Nephron progenitor cell (in vitro differentiated cells): ENCODE measurements at places on chromosomes 11 and 22.

DNA sequence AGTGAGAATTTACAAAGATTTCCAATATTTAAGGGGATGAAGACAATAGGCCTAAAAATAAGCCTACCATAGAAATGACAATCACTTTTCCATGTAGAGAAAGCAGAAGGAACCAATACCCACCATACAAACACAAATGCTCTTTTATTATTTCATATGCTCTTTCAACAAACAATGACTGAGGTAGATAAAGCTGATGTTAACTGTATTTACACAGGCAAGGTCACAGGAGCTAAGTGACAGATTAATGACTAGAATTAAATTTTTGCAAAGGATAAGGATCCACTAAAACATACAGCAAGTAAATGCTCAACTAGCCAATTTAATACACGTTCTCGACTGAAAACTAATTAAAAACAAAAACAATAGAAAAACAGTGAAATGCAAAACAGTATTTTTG, 34.2 kb downstream of the PICALM start:
- DNase-seq, result no peak

- DNase-seq, result no peak
Observed at GRCh38 chr22:27226666-27227065, 569.3 kb downstream of the MIAT start.

DNA sequence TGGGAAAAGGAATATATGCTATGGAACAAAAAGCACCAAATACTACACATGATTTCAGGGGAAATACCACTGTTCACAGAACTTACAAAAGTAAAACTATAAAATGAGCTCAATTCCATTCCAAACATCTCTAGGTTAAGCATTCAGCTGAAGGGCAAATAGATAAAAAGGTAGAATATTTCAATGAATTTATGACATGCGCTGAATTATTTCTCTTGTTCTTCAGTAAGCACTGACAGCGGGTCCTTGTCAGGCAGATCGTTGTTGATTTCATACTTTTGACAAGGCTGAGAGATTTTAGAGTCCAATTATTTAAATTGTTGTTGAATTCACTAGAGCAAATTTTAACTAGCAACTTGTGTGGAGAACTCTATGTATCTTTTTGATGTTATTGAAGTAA, 449.6 kb downstream of the GUCY1A2 start:
- no peak for DNase-seq

GRCh38 chr22:43824724-43825420, 12.8 kb upstream of the EFCAB6 start:
- DNase-seq, result no peak

DNA sequence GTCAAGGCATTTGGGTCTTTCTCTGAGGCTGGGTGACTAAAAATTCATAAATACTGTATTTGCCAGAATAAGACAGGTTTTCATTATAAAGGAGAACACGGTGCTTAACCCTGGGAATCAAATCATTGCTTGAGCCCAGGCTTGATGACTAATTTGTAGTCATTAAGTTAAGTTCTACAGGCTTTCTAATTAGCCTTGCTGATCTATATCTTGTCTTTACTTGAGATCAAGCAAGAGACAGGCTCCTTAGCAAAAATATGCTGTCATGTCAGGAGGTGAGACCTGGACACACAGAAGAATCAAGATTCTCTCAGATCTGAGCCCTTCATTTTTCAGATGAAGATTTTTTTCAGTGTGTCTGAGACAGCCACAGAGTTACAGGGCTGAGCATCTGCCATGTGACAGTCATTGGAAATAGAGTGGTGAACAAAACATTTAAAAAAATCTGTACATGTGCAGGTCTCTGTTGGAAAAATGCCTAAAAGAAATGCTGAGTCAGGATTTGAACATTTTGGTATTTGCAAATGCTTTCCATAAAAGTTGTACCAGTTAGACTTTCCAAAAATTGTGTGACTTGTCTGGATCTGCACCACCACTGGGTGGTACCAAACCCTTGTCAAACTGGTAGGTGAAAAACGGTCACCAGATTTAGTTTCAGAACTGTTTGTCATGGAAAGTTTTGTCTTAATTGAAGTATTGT, 14.6 kb downstream of the ACAT1 start:
- no peak for DNase-seq

- no peak for DNase-seq
Observed at GRCh38 chr22:22612516-22612915, 31.9 kb upstream of the GGTLC2 start.

DNA sequence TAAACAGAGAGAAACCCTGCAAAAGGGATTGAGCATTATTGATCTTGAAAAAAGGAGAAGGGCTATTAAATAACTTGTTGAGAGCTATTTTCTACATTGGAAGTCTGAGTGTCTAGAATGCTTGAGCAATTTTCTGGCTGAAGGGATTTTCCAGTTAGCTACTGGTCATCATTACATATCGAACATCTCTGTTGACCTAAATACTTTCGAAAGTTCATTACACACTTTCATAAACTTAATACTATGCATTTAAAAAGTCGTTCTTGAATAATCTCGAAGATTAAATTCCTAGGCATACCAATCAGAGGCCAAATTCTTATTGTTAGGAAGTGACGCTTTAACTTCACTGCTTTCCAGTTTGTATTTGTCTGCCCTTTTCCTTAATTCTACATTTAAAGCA, 13.7 kb downstream of the ETS1 start:
- no peak for DNase-seq

DNA sequence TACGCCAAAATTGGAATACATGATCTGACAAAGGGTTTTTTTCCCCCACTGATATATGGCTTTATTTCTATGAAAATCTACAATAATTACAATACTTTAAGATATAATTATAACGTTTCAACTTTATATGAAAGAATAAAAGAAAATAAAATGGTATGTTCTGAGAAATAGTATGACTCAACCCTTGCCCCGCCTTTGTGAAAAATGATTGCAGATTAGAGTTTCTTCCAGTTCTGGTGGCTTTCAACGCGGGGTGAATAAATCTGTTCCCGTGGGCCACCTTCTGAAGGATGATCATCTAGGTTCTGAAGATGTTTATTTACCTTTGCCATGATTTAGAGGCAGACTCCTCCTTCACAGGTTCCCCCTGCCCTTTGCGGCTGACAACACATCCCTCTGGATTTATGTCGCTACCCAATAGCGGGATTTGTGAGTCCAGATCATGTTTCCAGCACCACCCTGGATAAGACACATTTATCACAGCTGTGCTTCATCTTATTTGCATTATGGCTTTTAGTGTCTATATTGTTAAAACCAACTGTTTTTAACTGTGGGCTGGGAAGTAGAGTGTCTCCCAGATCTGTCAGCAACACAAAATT, 607.0 kb upstream of the KIRREL3 start:
- DNase-seq, result peak; percentile 28

GRCh38 chr11:119765628-119766027, 36.6 kb upstream of the NECTIN1 start:
- no peak for DNase-seq

GRCh38 chr11:36757075-36757474, 159.0 kb upstream of the RAG2 start:
- no peak for DNase-seq

- no peak for DNase-seq
Observed at GRCh38 chr22:19504900-19505734, 19.1 kb downstream of the CLDN5 start.

DNA sequence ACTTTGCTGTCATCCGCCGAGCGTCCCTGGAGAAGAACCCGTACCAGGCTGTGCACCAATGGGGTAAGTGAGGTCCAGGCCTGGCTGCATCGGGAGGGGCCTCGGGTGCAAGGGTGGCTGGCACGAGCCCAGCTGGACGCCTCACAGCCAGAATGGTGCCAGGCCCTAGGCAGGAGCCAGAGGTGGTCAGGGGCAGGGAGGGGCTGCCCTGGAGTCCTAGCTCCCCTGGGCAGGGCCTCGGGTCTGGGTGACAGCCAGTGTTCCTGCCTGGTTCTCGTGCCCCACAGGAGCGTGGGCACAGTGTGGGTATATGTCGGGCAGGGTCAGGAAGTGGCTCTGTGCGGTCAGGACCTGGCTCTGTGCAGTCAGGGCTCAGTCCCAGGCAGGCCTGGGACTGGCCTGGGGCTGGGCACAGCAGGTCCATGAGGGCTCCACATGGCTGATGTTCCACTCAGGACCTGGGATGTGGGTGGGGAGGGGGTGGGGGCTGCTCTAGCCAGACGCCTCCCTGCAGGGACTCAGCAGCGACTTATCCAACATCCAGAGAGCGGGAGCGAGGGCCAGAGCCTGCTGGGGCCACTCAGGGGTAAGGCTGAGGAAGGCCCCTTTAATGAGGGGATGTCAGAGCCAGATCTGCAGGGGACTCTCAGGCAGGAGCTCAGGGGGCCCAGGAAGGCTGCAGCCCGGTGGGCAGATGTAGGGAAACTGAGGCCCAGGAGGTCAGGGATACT, 1.2 kb downstream of the TSPAN32 start:
- DNase-seq, result no peak

GRCh38 chr11:86941077-86941870, 13.9 kb downstream of the FZD4 start:
- no peak for DNase-seq

DNA sequence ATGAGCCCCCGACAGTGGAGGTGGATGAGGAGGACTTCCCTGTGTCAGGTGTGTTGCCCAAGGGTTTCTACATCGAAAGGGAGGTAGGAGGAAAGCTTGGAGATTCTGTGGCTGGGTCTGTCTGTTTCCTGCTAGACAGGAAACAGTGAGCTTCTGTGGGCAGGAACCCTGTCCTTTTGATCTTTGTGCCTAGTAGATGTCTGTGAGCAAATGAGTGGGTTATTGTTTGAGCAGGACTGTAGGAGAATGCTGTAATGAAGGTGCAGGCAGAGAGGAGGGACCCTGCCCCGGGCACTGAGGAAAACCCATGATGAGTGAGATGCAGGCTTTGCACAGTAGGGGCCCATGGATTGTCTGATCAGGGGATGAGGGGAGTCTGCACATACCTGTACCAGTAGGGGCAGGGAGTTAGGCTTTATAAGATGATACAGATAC, 14.0 kb downstream of the USP35 start:
- no peak for DNase-seq

- no peak for DNase-seq
Observed at GRCh38 chr11:57399221-57399620, 8.8 kb upstream of the PRG2 start.

- DNase-seq, result no peak
Observed at GRCh38 chr22:26804911-26805539, 147.6 kb downstream of the MIAT start.

GRCh38 chr11:555780-556661, 4.5 kb downstream of the LMNTD2 start:
- peak; percentile 41 for DNase-seq

DNA sequence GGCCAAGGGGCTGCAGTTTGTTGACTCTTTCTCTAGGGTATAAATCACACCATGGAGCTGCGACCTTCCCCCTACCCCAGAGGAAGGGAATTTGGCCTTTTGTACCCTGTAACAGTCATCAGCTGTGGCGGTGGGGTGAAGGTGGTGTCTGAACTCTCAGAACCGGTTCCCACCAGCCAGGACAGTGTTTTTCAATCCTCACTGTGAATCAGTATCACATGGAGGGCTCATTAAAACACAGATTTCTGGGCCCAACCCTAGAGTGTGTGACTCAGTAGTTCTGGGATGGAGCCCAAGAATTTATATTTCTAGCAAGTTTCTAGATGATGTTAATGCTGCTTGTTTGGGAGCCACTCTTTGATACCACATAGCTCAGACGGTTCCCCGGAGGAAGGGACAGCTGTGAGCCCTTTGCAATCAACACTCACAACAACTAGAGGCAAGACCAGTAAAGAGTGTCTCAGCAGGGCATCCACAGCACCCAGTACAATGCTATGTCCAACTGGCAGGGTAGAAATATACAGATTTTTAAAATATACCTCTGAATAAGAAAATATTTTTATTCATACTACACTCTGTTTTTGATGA, 43.9 kb upstream of the FAT3 start:
- DNase-seq, result peak; percentile 9

- no peak for DNase-seq
Observed at GRCh38 chr11:5107285-5107684, 30.9 kb downstream of the OR52A5 start.

GRCh38 chr11:15558513-15559181, 443.9 kb downstream of the INSC start:
- DNase-seq, result no peak

DNA sequence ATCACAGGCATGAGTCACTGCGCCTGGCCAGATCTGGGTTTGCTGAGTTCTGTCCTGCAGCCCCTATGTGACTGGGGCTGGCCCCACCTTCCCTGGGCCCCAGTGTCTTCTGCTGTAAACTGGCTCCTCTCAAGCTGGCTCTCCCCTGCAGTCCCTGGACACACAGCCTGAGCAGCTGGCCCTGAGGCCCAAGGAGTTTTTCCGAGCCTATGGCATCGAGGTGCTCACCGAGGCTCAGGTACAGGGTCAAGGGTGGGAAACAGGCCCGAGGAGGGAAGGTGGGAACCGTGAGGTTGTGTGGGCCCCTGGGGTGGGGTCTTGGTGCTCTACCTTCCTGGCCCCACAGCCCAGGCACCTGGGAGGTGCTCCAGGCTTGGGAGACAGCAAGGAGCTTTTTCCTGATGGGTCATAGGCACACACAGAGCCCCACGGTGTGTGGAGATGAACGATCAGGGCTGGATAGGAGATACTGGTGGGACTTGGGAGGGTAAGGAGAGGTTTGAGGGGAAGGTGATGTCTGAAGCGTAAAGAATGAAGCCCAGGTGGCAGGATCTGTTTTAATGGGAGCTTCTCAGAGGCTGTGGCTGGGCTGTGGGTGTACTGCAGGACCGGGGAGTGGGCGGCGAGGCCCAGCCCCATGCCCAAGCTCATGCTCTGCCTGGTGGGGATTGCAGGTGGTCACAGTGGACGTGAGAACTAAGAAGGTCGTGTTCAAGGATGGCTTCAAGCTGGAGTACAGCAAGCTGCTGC, 6.4 kb upstream of the LZTR1 start:
- DNase-seq, result no peak

DNA sequence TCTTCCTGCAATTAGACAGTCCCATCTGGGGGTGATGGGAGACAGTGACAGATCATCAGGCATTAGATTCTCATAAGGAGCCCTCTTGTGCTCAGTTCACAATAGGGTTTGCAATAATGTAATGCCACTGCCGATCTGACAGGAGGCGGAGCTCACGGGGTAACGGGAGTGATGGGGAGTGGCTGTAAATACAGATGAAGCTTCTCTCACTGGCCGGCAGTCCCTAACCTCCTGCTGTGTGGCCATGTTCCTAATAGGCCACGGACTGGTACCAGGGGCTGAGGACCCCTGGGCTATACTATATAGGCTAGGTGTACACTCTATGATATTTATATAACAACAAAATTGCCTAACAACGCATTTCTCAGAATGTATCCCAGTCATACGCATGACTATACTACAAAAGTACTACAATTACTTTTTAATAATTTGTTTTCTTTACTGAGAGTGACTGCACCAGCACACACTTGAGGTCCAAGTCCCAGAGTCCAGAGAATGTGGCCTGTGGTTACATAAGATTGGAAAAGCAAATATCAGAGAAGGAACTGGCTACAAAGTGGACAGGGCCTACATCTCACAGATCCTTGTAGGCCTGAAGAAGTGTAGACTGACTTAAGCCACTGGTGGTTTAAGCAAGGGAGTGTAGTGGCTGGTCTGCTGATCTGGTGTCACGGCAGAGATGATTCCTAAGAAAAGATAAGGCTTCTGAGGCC, 200.0 kb downstream of the LARGE1 start:
- DNase-seq, result no peak

GRCh38 chr22:38167988-38168407, 13.6 kb downstream of the PLA2G6 start:
- DNase-seq, result no peak

- no peak for DNase-seq
Observed at GRCh38 chr11:78605296-78605695, 30.6 kb upstream of the NARS2 start.
